RWPE2 (cell line): ENCODE measurements at places on chromosomes 16 and 17.
A peak's percentile ranks its signal among the peaks of the same experiment; 100 is the strongest.

GRCh38 chr16:188674-189073 is 8.4 kb downstream of the HBQ1 start:
- no peak for DNase-seq
- no peak overlapping the region for H3K27ac ChIP-seq
- peaks cover 58% of the 10 kb centered on the region for H3K36me3 ChIP-seq
- no peaks in the 10 kb centered on the region for H3K4me1 ChIP-seq
- H3K27me3 ChIP-seq: no peaks in the 10 kb centered on the region

GRCh38 chr16:27703121-27703520 is 153.2 kb downstream of the KATNIP start:
- no peak overlapping the region for H3K27ac ChIP-seq
- H3K36me3 ChIP-seq: no peaks in the 10 kb centered on the region
- peak; percentile 2 for DNase-seq
- H3K4me1 ChIP-seq: no peaks in the 10 kb centered on the region

- no peak overlapping the region for H3K27ac ChIP-seq
- DNase-seq: no peak
- no peaks in the 10 kb centered on the region for H3K27me3 ChIP-seq
- peaks cover 7% of the 10 kb centered on the region for H3K4me1 ChIP-seq
- no peak overlapping the region for H3K4me3 ChIP-seq
Observed at GRCh38 chr16:58267524-58268243, 27.1 kb downstream of the PRSS54 start.

DNA sequence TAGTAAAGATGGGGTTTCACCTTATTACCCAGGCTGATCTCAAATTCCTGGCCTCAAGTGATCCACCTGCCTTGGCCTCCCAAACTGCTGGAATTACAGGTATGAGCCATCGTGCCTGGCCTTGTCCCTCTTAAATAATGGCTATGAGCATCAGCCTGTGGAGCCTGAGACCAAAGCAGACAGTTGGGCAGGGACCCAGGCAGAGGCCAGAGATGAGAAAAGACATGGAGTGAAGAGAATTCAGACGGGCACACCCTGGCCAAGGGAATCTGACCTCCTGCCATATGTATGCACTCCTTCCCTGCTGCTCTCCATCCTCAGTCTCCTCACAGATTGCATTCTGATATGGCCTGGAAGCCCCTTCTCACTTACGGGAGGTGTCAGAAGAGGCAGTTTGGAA is 98.4 kb upstream of the DNAH9 start:
- H3K4me3 ChIP-seq: no peak overlapping the region
- H3K27ac ChIP-seq: no peak overlapping the region
- H3K36me3 ChIP-seq: no peaks in the 10 kb centered on the region

DNA sequence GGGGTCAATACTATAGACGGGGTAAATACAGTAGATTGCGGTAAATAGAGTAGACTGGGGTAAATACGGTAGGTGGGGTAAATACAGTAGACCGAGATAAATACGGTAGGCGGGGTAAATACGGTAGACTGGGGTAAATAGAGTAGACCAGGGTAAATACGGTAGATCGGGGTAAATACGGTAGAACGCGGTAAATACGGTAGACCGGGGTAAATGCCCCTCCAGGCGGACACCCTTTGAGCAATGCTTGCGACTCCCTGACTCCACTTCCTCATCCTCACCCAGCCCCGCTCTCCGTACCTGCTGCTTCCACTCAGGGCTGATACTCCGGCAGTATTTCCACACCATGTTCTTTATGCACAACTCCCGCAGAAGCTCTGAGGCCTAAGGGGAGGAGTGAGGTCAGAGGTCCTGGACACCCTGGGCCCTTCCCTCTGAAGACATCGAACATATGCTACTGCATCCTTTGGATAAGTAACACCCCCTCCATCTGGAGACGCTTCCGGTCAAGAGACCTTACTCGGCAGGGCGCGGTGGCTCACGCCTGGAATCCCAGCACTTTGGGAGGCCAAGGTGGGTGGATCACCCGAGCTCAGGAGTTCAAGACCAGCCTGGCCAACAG is 13.3 kb upstream of the CRK start:
- peaks cover 52% of the 10 kb centered on the region for H3K36me3 ChIP-seq
- no peaks in the 10 kb centered on the region for H3K4me1 ChIP-seq
- H3K4me3 ChIP-seq: no peak overlapping the region
- H3K27me3 ChIP-seq: no peaks in the 10 kb centered on the region

DNA sequence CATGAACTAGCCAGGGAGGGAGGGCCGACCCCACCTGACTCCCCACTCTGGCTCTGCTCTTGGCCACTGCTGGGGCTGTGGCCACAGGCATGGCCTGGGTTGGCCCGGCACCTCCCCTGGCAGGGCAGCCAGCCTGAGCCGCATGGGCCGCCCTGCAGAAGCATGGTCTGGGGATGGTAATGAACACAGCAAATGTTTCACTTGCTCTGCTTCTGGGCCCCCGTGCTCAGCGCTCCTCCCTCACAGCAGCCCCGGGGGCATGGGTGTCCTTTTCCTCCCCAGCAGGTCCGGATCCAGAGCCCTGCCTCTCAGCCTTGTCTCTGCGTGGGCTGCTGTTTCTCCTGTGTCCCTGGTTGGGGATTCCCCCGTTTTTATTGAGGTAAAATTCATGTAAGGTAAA is 30.9 kb upstream of the KCNJ12 start:
- H3K27ac ChIP-seq: no peak overlapping the region
- peak; percentile 44 for DNase-seq
- no peaks in the 10 kb centered on the region for H3K4me1 ChIP-seq
- H3K36me3 ChIP-seq: no peaks in the 10 kb centered on the region

DNA sequence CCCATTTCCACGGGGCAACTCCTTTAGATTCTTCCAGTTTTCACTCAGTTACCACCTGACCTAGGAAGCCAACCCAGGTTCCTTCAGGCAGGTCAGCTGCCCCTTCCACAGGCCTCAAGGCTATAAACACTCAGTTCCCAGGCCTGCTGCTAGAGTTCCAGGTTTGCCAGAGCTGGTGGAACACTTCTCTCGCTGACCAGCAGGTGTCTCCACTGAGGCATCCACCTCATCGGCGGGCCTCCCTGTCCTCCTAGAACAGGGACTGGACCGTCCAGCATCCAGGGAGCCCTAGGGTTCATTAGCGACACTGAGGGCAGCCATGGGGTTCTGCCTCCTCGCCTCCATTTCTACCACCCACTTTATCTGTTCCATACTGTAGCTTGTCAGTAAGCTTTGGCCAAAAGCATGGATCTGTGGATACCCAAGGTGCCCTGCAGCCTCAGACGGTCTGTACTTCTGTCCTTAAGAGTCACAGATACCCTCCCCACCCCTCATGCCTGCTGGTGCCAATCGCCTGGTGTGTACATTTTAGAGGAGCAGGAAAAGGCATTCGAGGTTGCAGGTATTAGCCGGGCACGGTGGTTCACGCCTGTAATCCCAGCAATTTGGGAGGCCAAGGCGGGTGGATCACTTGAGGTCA is 29.0 kb downstream of the PIMREG start:
- no peak overlapping the region for H3K4me3 ChIP-seq
- H3K27ac ChIP-seq: no peak overlapping the region
- DNase-seq: no peak
- peaks cover 4% of the 10 kb centered on the region; the same call in 1 of the 2 replicates for H3K36me3 ChIP-seq
- peaks cover 10% of the 10 kb centered on the region for H3K4me1 ChIP-seq
- no peaks in the 10 kb centered on the region for H3K27me3 ChIP-seq

DNA sequence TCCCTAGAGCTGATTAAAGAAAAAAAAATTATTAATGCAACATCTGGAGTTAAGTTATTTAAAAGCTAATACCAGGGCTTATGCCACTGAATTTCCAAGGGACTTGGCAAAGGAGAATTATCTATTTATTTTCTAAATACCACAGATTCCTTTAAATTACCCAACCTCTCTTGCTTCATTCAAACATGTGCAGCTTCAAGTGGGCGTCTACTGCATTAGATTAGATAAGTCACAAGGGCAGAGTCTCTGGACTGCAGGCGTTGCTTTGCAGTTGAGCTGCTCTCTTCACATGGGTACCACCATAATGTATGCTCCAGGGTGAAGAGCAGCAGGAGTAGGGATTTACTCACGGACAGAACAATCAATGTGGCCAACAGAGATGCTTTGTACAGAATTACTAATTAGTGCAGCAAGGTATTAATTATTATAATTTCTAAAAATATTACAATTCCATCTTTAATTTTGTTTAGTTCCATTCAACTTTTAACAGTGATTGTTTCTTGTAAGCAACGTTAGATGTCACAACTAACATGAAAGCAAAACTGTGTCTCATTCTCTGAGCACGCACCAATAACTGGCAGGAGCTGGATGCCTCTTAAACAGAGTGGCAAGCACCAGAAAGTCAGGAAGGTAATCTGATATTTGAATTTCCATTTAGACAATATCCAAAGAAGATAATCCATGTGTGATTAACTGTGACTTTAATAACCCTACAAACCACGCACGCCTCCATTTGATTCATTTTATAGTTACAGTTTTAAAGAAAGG is 214.2 kb downstream of the STX8 start:
- no peak overlapping the region for H3K27ac ChIP-seq
- H3K36me3 ChIP-seq: no peaks in the 10 kb centered on the region
- DNase-seq: no peak
- H3K4me1 ChIP-seq: peaks cover 17% of the 10 kb centered on the region
